ENCODE measurements at places on chromosomes 11 and 22.

- DNase-seq, result no peak
- no peaks in the 10 kb centered on the region for H3K27me3 ChIP-seq
- H3K4me3 ChIP-seq, result no peak overlapping the region
- H3K4me1 ChIP-seq, result peaks cover 9% of the 10 kb centered on the region
- H3K27ac ChIP-seq, result no peak overlapping the region
Observed at GRCh38 chr11:119721129-119722120, 7.6 kb downstream of the NECTIN1 start.

DNA sequence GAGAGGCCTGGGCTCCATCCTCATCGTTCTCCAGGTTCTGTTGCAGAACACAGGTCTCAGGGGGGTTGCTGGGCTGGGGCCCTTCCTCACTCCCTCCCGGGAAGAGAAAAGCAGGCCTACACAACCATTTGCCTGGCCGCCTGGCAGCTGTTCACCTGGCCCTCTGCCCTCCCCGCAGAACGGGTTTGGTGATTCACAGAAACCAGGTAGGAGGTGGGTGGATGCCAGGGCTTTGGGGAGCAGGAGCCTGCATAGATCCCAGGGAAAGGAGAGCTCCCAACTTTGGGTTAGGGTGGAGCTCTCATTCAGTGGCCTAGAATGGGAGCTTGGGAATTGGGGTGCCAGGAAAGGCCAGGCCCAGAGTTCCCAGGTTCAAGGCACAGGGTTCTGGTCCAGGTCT lies 995 bp downstream of the TMEM134 start:
- peak overlapping the region; percentile 74 for H3K4me3 ChIP-seq
- no peaks in the 10 kb centered on the region for H3K36me3 ChIP-seq
- peak overlapping the region; percentile 88 for H3K27ac ChIP-seq
- no peaks in the 10 kb centered on the region for H3K4me1 ChIP-seq
- no peaks in the 10 kb centered on the region for H3K27me3 ChIP-seq

- no peaks in the 10 kb centered on the region for H3K27me3 ChIP-seq
- no peak overlapping the region for H3K27ac ChIP-seq
- H3K36me3 ChIP-seq, result no peaks in the 10 kb centered on the region
Observed at GRCh38 chr22:47657224-47657623, 894.8 kb downstream of the TBC1D22A start.

DNA sequence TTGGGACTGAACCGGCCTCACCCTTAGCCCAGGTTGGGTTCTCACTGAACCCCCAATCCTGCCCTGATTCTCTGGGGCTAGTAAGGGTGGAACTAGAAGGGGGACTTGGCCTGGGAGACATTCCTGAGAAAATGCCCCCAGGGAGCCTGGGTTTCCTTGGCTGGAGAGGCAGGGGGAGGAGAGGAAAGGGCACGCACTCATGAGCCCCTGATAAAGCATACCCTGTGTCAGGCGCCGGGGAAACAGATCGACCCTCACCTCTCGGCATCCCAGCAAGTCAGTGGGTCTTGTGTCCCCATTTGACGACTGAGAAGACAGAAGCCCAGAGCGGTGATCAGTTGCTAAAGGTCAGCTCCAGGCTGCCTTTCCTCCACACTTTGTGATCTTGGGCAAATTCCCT lies 47.7 kb upstream of the RTL6 start:
- H3K36me3 ChIP-seq, result no peaks in the 10 kb centered on the region
- DNase-seq, result no peak
- no peaks in the 10 kb centered on the region for H3K27me3 ChIP-seq
- no peaks in the 10 kb centered on the region for H3K4me1 ChIP-seq
- H3K27ac ChIP-seq, result no peak overlapping the region
- no peak overlapping the region for H3K4me3 ChIP-seq

DNA sequence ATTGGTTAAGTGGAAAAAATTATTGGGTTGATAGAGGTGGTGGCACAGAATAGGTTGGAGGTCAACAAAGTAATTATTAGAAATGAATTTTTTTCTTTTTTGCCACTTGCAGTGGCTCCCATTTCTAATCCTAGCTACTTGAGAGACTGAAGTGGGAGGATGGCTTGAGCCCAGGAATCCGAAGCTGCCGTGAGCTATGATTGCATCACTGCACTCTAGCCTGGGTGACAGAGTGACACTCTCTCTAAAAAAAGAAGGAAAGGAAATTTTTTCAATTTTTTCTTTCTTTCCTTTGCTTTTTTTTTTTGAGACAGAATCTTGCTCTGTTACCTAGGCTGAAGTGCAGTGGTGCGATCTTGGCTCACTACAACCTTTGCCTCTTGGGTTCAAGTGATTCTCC lies 2.2 kb upstream of the BCO2 start:
- H3K27me3 ChIP-seq, result no peaks in the 10 kb centered on the region
- no peak overlapping the region for H3K4me3 ChIP-seq
- no peak overlapping the region for H3K27ac ChIP-seq
- no peaks in the 10 kb centered on the region for H3K4me1 ChIP-seq
- no peak for DNase-seq

GRCh38 chr11:18618342-18619025 lies 15.7 kb downstream of the SPTY2D1 start:
- no peaks in the 10 kb centered on the region for H3K4me1 ChIP-seq
- H3K4me3 ChIP-seq, result no peak overlapping the region
- no peaks in the 10 kb centered on the region for H3K27me3 ChIP-seq
- DNase-seq, result no peak
- peaks cover 24% of the 10 kb centered on the region for H3K36me3 ChIP-seq
- H3K27ac ChIP-seq, result no peak overlapping the region

DNA sequence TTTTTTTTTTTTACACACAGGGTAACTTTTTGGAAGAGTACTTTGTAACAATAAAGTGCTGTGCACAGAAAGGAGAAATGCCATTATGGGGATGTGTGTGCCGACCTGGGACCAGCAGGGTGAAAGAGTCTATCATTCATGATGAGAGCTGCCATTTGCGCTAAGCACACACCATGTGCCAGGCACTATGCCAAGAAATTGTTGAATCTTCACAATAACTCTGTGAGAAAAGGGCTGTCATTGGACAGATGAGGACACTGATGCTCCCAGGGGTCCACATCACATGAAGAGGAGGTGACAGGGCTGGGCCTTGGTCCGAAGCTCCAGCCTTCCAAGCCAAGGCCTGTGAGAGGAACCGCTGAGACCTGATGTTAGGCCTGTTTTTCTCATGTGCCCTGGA lies 5.6 kb downstream of the DUSP18 start:
- no peak for DNase-seq
- H3K4me3 ChIP-seq, result no peak overlapping the region
- no peaks in the 10 kb centered on the region for H3K27me3 ChIP-seq
- no peaks in the 10 kb centered on the region for H3K4me1 ChIP-seq
- H3K27ac ChIP-seq, result no peak overlapping the region

- H3K36me3 ChIP-seq, result no peaks in the 10 kb centered on the region
- H3K4me1 ChIP-seq, result no peaks in the 10 kb centered on the region
- DNase-seq, result no peak
- H3K27ac ChIP-seq, result no peak overlapping the region
Observed at GRCh38 chr22:47596176-47596690, 833.8 kb downstream of the TBC1D22A start.

- H3K27ac ChIP-seq, result no peak overlapping the region
- H3K4me3 ChIP-seq, result no peak overlapping the region
- peaks cover 3% of the 10 kb centered on the region for H3K27me3 ChIP-seq
- no peaks in the 10 kb centered on the region for H3K36me3 ChIP-seq
Observed at GRCh38 chr11:131908316-131908715, 537.9 kb downstream of the NTM start.

- H3K4me3 ChIP-seq, result no peak overlapping the region
- DNase-seq, result peak; percentile 85
- no peaks in the 10 kb centered on the region for H3K36me3 ChIP-seq
- peaks cover 8% of the 10 kb centered on the region for H3K4me1 ChIP-seq
- H3K27me3 ChIP-seq, result no peaks in the 10 kb centered on the region
- no peak overlapping the region for H3K27ac ChIP-seq
Observed at GRCh38 chr11:10373340-10373739, 68.5 kb downstream of the ADM start.

DNA sequence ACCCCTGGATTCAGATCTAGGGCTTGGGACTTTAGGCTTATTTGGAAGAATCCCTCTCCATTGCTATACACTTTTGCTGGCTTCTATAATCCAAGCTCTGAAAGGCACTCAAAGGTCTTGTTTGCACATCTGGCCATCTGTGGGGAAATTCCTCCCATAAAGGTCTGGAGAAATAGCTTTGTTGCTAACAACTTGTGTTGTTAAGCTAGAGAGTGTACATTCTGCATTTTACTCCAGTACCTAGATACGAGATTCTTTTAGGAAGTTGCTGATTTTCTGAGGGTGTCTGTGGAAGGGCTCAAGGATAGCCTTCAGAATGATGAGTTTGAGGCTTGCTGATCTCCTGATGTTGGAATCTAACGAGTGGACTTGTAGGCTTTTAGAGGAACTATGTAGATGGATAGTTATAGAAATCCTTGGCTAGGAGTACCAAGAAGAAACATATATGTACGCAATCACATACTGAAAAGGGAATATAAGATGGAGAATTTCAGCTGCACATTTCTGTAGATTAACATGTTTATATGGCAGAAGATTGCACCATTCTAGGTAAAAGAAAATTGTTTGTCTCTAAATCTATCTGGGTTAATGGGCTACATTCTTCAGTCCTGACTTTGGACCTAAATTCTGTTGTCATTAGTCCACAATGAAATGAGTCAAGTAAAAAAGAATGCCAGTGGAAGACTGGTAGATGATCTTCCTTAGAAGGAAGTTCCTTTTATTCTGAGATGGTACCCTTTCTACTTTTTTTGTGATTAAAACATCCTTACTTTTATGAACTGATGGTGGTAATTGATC lies 51.0 kb downstream of the UBASH3B start:
- no peak for DNase-seq
- no peaks in the 10 kb centered on the region for H3K27me3 ChIP-seq
- H3K36me3 ChIP-seq, result no peaks in the 10 kb centered on the region
- H3K4me1 ChIP-seq, result no peaks in the 10 kb centered on the region

- H3K36me3 ChIP-seq, result no peaks in the 10 kb centered on the region
- no peak overlapping the region for H3K4me3 ChIP-seq
- peak; percentile 15 for DNase-seq
- H3K27me3 ChIP-seq, result no peaks in the 10 kb centered on the region
- H3K4me1 ChIP-seq, result no peaks in the 10 kb centered on the region
Observed at GRCh38 chr11:3989276-3989920, 105.2 kb upstream of the RRM1 start.
